ENCODE measurements at places on chromosomes 11 and 22.

GRCh38 chr11:92969293-92969633 is 188 bp upstream of the MTNR1B start:
- no peak for DNase-seq

GRCh38 chr11:20934516-20934915 is 265.1 kb downstream of the NELL1 start:
- no peak for DNase-seq

DNA sequence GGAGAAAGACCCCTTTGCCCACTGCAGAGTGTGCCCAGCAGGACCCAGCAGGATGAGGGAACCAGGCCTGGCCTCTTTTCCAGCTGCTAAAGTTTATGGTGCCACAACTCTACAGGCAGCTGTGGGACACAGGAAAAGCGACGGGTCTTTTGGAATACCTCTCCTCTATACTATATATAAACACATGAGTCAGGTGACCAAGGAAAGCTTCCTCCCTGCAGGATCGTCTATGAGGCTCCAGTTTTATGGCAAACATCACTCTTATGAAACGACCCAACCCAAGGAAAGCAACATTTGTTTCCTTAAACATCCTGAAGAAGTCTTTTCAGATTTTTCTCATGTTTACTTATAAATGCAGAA is 102.8 kb upstream of the AKIP1 start:
- DNase-seq: no peak

DNA sequence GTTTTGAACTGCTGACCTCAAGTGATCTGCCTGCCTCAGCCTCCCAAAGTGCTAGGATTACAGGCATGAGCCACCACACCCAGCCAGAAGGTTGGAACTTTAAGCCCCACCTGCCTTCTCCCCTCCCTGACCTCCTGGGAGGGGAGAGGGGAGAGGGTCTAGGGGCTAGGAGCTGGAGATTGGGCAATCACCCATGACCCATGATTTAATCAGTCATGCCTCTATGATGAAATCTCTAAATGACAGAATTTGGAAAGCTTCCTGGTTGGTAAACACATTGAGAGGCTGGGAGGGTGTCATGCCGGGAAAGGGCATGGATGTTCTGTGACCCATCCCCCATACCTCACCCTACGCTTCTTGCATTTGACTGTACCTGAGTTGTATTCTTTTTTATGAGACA is 17.1 kb upstream of the TFIP11 start:
- DNase-seq: no peak

GRCh38 chr11:75319035-75319877 is 32.2 kb downstream of the ARRB1 start:
- no peak for DNase-seq

DNA sequence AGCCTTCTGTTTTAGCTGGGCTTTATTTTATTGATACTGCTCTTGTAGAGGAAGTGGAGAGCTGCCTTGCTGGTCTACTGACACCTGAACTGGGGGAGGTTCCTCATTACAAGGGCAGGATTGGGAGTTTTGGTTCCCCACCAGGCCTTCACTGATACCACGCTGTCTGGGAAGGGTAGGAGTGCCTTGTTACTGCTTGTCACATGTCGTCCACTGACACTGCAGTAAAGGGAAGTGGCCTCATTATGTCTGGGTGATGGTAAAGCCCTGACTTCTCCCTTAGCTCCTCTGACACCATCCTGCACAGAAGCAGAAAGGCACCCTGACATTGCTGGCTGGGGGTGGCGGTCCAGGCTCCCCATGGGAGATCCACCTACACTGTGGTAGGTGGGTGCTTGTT is 38.7 kb upstream of the ELF5 start:
- DNase-seq: no peak

DNA sequence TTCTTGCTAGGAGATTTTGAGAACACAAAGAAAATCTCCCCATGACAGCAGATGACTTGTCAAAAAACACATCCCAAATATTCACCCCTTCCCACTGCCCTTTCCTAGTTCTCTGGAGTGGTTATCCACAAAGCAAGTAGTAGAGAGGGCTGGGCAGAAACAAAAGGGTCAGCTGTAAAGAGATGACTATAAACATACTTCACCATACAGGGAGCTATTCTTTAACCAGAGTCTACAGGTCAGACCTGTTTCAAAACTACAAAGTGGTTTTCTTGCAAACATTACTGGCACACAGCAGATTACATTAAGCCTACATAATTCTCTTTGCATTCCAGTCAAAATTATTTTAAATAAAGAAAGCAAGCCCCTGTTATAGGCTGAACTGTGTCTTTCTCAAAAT is 47.7 kb upstream of the NFRKB start:
- DNase-seq: no peak

Data from WERI-Rb-1 (cell line).